ENCODE measurements at places on chromosomes 3 and 15. TPM values are rescaled to one million over a fixed set of nuclear protein-coding genes. Genes with fewer than 3 reads are reported as not detected.

AP4E1 gene
- total RNA-seq: 10.5 TPM

CCDC13 gene
- total RNA-seq: 1.4 TPM

SKOR1 gene
- 4.9 TPM for total RNA-seq

CNTN3 gene
- total RNA-seq: not detected

SLC25A36 gene
- 86.8 TPM for total RNA-seq

SATB1 gene
- total RNA-seq: not detected

IMPG2 gene
- not detected for total RNA-seq

NANOGP8 gene
- 1.7 TPM for total RNA-seq

CDC25A gene
- total RNA-seq: 42.5 TPM

ADAMTS9 gene
- not detected for total RNA-seq

LRRC31 gene
- not detected for total RNA-seq

TRIM59 gene
- 0.06 TPM for total RNA-seq

TRANK1 gene
- total RNA-seq: 0.44 TPM

CLDN1 gene
- not detected for total RNA-seq

MRPL46 gene
- 54.4 TPM for total RNA-seq

SERPINI2 gene
- not detected for total RNA-seq

KLF15 gene
- 8.7 TPM for total RNA-seq

HACL1 gene
- total RNA-seq: 17.4 TPM

ITGA11 gene
- 11.6 TPM for total RNA-seq

SLC15A2 gene
- total RNA-seq: 0.07 TPM

RBP2 gene
- total RNA-seq: not detected

BFSP2 gene
- not detected for total RNA-seq

PLIN1 gene
- total RNA-seq: 0.07 TPM

PLD1 gene
- not detected for total RNA-seq

MESP2 gene
- total RNA-seq: not detected

ATP11B gene
- 29.8 TPM for total RNA-seq

FBXO40 gene
- total RNA-seq: not detected

MYO5C gene
- total RNA-seq: 4.2 TPM

SEC22C gene
- 83.4 TPM for total RNA-seq

Data from G401 (cell line).